ENCODE measurements at places on chromosomes 11 and 22.

DNA sequence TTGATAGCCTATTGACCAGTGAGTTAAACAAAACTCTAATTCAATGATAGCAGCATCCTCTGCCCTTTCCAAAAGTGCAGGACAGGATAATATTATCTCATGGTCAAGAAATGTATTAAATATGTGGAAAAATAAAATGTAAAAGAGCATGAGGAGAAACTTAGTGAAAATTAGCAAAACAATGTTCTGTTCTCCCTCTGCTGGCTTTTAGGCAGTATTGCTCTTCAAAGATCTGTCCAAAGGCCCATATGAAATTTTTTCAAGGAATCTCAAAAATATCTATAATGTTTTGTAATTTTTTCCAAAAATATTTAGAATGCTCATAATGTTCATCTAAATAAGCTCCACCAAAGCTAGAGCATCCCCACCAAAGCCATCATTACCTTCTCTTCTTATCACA is 8.3 kb upstream of the ARL14EP start:
- no peak for DNase-seq

DNA sequence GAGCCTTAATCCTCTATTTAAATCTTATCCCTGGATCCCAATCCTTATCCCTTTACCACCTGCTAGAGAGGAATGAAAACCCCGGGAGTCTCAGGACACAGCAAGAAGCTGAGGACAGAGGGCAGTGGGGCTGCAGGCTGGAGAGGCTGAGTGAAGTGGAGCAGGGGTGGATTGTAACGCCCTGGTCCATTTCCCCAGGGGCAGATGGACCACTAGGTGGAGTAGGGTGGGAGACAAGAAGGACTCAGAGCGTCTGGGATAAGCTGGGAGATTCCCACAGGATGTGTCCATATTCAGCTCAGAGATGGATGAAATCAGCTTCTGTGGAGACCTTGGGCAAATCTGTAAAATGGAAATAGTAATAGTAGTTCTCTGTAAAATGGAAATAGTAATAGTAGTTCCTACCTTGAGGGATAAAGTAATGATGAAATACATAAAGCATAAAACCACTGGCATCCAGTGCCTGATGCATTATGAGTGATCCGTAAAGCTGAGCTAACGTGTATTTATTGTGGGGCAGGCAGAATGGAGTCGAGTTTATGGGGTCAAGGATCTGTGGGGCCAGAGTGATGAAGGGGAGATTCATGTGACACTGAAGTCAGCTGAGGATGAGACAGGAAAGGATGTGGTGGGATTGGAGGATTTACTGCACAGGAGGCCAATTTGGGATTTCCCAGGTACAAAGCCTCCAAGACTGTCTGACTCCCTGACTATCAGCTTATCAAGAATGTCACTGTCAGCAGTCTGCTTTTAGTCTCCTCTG is 1.9 kb upstream of the ROBO4 start:
- DNase-seq: no peak

DNA sequence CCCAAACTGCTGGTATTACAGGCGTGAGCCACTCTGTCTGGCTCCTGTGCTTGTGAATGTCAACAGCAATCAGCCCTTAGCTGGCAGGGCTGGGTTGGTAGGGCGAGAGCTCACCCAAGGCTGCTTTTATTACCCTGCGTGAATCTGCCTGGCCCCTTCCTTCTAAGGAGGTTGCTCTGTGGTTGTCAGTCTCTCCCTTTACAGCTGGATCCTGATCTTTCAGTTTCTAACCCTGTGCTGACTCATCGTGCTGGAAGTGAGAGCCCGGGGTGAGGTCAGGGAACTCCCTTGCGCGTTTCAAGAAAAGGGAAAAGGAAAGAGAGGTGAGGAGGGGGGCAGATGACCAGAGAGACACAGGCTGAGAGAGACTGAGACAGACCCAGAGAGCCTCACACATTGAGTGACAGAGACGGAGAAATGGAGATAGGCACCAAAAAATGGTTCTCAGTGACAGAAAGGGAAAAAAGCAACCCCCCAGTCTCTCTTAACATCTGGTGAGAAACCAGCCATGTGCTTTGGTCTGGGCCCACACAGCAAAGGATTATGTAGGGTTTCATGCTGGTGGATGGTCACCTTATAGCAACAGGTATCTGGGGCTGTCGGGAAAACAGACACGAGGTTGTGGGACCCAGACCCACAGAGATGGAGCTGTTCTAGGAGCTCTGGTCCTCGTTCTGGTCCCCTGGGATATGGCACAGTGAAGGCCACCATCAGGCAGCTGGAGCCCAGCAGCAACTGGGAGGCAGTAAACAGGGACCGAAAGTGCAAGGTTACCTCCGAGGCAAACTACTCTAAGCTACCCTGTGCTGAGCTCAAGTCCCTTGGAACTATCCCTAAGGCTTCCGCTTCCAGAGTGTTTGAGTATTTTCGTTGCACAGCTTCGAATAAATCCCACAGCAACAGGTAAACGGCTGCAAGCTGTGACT is 2.5 kb downstream of the TCN2 start:
- no peak for DNase-seq

- DNase-seq: no peak
Observed at GRCh38 chr22:49052023-49052538, 775.6 kb downstream of the BRD1 start.

DNA sequence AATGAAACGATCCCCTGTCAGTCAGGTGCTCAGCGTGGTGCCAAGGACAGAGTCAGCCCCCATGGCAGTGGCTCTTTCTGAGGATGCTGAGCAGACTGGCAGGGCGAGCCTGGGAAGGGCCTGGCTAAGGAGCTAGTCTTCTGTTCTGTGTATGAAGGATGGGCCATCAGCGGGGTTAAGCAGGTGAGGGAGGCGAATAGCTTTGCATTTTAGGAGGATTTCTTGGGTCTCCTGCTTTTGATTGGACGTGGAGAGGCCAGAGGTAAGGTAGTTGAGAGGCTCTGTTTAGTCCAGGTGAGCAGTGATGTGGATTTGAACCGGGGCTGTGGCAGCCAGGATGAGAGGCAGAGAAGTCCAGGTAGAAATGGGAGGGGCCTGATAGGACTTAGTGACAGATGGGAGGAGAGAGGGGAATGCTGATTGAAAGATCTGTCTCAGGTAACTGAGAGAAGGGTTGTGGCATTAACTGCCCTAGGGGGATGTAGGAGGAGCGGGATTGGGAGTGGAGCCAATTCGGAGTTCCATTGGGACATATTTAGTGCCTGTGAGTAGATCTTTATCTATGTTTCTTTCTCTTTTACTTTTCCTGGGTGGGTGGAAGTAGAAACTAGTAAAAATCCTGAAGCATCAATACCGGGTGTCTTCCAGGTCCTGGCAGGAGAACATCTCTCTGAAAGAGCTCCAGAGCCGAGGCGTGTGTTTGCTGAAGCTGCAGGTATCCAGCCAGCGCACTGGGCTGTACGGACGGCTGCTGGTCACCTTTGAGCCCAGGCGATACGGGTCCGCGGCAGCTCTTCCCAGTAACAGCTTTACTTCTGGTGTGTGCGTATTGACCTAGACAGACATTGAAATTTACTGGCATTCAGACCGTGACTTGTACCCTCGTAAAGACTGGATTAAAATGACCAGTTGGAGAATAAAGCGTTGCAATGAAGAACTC is 2.0 kb downstream of the IGHMBP2 start:
- no peak for DNase-seq

GRCh38 chr11:66784575-66784974 is 55.6 kb upstream of the SPTBN2 start:
- no peak for DNase-seq

- DNase-seq: no peak
Observed at GRCh38 chr11:16804104-16804947, 65.9 kb downstream of the C11orf58 start.

DNA sequence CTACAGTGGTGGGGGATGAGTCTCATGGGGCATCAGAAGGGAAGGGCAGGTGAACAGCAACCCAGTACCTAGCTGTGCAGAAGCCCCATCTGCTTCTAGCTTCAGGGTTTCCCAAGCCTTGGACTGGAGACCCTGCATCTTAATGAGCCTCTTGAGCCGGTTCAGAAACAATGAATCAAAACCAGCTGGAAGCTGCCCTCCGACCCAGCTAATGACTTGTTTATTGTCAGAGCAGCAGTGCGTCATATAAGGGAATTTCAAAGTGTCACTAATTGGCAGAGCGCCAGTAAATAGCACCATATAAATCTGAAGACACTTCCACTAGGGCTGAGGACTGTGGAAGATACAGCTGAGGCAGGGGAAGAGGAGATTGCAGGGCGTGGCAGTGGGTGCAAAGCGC is 57.5 kb downstream of the RPUSD4 start:
- DNase-seq: no peak
